ENCODE measurements at places on chromosomes 3 and 15. TPM values are rescaled to one million over a fixed set of nuclear protein-coding genes. Genes with fewer than 3 reads are reported as not detected.

The FSIP1 gene
- total RNA-seq: 14.5 TPM

The FOXB1 gene
- total RNA-seq: not detected

The HRG gene
- total RNA-seq: not detected

The TYRO3 gene
- 5.5 TPM for total RNA-seq

The ARHGAP11A gene
- 2.1 TPM for total RNA-seq

The ZBBX gene
- 0.21 TPM for total RNA-seq

The GAP43 gene
- total RNA-seq: not detected

The SYNPR gene
- not detected for total RNA-seq

The ACSBG1 gene
- total RNA-seq: not detected

The DNAH12 gene
- total RNA-seq: under 0.01 TPM

The SCAANT1 gene
- not detected for total RNA-seq

The CEP63 gene
- total RNA-seq: 6.8 TPM

The EEF1AKMT4 gene
- 13.9 TPM for total RNA-seq

The SUCNR1 gene
- total RNA-seq: not detected

The TLR9 gene
- under 0.01 TPM for total RNA-seq

The AHSG gene
- not detected for total RNA-seq

The PLAAT1 gene
- total RNA-seq: 0.85 TPM

The NAA80 gene
- 3.4 TPM for total RNA-seq
